ENCODE measurements at places on chromosomes 1 and 21. TPM values are rescaled to one million over a fixed set of nuclear protein-coding genes. Genes with fewer than 3 reads are reported as not detected.

The SYT2 gene
- total RNA-seq = not detected

The FCMR gene
- total RNA-seq = 18.0 TPM

The TGFB2 gene
- total RNA-seq = 5.3 TPM

The FCER1G gene
- total RNA-seq = 2.1 TPM

The RXFP4 gene
- total RNA-seq = not detected

The SELENBP1 gene
- 11.6 TPM for total RNA-seq

The BGLAP gene
- 2.6 TPM for total RNA-seq

The HLX gene
- 2.1 TPM for total RNA-seq

DNA sequence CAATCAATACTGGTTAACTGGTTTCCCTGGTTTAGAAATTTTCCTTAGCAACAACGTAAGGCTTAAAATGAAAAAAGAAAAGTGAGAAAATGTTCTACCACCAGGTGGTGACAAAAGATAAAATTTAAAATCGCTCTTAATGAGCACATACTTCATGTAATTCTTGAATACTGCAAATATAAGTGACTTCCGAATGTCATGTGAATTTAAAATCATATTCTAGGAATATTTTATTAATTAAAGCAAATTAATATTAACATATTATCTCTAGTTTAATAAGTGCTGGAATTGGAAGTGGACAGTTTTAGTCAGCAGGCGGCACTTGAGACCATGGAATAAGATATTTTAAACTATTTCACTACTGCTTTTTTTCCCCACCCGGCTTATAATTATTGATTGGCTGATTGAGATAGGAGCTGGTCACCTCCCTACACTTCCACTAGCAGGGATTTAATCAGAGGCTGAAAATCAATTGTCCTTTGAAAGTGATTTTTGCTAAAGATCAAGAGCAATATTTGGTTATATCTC, 5.0 kb upstream of the ADAMTS1 start:
- peak; percentile 52 for DNase-seq

DNA sequence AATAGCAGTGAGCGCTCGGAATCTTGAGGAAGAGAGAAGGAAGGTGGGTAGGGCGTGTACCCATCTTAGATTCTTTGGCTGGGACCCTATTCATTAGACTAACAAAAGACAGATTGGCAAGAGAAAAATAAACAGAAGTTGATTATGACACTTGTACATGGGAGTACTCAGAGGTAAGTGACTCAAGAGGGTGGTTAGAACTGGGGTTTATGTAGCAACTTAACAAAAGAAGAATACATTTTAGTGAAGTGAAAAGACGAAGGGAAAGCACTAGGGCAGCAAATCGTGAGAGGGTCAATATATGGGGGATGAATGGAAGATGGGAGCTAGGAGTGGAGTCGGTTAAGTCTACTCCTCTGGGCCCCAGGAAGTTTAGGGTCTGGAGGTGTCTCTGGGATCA, 25.8 kb upstream of the RCC2 start:
- no peak for DNase-seq

DNA sequence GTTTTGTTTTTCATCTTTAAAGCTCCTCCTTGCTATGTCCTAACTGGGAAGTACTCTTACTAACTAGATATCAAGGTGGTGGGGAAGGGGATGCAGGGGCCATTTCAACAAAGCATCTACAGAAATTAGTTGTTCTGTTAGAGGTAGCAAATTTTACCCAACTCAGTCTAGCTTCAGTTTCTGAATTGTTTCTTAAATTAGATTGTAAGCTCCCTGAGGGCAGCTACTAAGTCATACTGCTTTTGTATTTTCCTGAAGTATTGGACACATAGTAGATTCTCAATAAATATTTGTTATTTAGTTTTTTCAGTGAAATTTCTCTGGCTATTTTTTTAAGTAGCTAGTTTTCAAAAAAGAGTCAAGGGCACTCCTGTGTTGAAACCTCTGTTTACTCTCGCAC, 1.8 kb downstream of the UBAP2L start:
- no peak for DNase-seq

GRCh38 chr1:246727594-246727993, 3.4 kb downstream of the SCCPDH start:
- DNase-seq = no peak

DNA sequence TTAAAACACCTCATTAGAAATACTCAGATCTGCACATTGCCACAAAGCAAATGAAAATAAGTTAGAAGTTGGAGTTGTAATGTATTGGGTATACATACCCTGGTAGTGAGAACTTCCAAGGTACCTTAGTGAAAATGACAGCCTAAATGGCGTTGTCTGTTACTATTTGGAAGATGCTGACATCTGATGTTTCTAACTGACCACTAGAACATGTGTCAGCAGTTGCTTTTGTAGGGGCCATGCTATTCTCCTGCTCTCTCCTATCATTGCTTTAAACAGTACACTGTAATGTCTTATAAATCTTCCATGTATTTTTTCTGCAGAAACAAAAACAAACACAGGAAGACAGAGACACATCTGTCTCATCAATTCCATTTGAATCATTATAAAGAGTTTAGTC, 40.1 kb downstream of the LAMC1 start:
- DNase-seq = no peak

- no peak for DNase-seq
Measured at GRCh38 chr1:179814546-179814838, 63.1 kb downstream of the TOR1AIP2 start.

DNA sequence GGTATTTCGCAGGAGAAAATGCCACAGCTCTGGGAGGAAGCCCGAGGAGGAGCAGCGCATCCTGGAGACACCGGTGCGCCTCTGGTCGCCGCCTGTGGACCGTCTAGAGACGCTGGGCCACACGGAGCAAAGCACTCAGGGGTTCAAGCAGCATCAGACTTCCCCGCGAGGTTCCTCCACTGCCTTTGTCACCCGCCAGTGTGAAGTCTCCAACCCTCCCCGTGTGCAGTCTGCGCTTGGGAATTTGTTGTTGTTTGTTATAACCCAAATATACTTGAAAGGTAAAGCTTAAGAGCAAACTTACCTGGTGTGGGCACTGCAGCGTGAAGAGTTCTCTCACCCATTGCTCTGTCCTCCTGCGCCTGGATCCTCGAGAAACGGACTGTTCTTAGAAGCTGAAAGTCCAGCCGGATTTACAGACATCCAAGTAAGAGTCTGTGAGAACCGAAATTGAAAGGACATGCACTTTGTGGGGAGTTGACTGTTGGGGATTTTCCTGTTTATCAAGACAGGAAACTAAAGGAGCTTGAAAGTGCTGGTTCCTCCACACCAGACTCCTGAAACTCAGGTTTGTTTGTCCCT, at the start of gene GBP4:
Gene GBP4 (minus strand): TSS at position 452 of the 582 bp plus-strand sequence. CDS start 108 bp downstream, at position 344.
- no peak for DNase-seq

DNA sequence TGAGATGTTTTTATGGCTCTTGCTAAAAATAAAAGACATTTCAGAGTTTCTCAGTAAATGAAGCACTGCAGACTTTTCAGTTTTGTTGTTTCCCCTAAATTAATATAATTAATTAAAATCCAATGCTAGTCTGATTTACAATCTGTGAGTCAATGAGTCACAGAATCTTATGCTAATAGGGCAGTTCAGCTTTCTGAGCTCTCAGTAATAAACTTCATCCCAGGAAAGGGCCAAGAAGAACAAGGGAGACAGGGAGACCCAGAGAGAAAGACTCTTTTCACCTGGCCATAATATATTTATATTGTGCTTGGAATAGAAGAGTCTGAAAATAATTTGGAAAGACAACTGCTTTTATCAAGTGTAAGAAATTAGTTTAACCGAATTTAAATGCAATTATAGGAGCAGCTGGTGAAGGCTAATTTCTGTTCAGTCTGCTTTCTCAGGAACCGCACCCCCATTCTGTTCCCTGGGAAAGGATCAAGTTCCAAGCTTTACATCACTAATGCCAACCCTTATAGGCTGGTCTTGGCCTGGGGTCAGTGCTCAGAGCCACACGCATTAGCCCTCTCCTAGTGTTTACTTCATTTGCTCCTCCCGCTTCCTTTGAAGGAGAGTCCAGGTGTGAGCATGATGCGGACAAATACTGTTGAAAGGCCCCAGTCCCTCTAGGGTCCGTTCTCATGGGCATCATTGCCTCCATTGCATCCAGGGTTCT, 145.6 kb downstream of the ZBTB18 start:
- no peak for DNase-seq

GRCh38 chr21:42575111-42575510, 61.5 kb downstream of the SLC37A1 start:
- no peak for DNase-seq

DNA sequence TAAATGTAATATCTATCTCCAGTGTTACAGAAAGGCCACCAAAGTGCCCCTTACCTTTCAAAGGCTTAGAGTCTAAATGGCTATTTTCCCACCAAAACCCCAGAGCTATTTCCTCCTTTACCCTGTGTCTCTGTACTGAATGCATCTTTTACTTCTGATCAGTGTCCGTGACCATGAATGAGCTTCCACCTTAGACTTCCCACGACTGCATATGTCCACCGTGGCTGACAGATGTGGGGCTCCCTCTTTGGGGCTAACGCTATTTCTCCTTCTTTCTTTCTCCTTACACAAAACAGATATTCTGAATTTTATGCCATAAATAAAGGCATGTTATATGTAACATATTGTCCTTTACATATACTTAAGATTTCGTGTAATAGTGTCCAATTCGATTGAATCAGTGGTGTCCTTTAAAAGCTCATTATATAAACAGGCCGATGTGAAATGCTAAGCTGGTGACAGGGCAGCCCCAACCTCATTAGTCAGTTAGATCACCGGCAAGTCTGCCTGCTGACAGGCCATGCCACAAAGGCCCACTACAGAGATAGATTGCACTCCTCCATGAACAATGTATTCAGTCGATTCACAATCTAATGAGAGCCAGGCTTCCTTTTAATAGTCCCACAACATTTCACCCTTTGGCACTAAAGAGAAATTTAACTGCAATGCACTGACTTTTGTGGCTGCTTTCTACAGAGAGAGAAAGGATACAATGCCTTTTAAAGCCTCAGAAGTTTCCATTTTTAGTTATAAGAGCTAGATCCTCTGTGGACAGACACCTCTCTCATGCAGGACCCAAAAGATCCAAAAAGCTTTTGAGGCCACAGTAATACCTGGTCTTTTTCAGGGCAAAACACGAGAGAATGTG, 297.9 kb downstream of the PCP4 start:
- no peak for DNase-seq

- DNase-seq = no peak
Measured at GRCh38 chr1:101733340-101733739, 263.4 kb downstream of the OLFM3 start.

GRCh38 chr1:194419721-194420120, 1233.3 kb upstream of the B3GALT2 start:
- DNase-seq = peak; percentile 17

DNA sequence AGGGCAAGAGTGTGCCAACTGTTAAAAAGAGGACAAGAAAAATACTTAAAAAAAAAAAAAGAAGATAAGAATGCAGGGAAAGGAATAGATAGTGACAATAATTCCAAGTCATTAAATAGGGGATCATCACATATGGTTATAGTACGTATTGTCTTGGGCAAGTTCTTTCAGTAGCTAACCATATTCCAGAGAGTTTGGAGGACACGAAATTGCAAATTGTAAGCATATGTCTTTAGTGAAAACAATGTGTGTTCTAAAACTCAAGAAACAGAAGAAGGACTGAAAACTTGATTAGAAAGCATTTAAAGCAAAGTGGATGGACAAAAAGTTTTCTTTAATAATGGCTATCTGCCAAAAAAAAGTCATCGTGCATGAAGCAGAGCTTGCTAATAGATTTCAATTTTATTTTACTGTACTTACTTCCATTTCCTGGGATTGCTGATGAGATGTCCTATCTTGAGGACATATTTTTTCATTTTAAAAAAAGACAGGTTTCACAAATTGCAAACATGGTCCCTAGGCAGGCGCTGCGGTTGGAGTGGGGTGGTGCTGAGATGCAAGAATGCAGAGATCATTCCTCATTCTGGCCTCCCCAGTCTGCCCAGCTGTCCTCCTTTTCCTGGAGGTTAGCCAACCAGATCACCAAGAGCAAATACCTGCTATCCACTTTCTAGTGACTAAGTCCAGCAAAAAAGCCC, 11.9 kb downstream of the TSPAN2 start:
- DNase-seq = no peak

GRCh38 chr1:178220094-178220493, 126.2 kb downstream of the RASAL2 start:
- DNase-seq = peak; percentile 76

DNA sequence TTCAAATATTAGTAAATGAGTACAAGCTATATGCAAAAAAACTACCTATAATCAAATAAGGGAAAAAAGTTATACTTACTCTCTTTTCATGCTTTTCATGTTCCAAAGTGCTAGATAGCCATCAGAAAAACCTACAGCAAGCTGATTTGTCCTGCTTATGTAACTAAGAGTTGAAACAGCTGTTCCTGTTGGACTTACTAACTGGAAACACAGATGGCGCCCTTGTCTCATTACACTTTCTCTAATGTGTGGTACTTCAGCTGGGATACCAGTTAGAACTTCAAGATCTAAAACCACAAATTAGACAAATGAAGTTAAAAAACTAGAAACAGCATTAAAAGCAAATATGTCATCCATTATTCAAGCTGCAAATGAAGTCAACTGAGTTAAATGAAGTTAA, 24.3 kb downstream of the AHCTF1 start:
- peak; percentile 78 for DNase-seq

GRCh38 chr1:112027696-112028095, 38.2 kb upstream of the KCND3 start:
- DNase-seq = no peak
